Vagina (tissue), 2 donors: ENCODE measurements at places on chromosomes 3 and 15. TPM values are rescaled to one million over a fixed set of nuclear protein-coding genes. Genes with fewer than 3 reads are reported as not detected.
A peak's percentile ranks its signal among the peaks of the same experiment; 100 is the strongest.

- no peak overlapping the region for H3K4me3 ChIP-seq
- no peaks in the 10 kb centered on the region for H3K4me1 ChIP-seq
- H3K36me3 ChIP-seq, result no peaks in the 10 kb centered on the region
- no peak overlapping the region for H3K27ac ChIP-seq
- no peak for DNase-seq
- no peaks in the 10 kb centered on the region for H3K27me3 ChIP-seq
These were observed 33.6 kb downstream of the MCTP2 start for GRCh38 chr15:94265009-94265408.

DNA sequence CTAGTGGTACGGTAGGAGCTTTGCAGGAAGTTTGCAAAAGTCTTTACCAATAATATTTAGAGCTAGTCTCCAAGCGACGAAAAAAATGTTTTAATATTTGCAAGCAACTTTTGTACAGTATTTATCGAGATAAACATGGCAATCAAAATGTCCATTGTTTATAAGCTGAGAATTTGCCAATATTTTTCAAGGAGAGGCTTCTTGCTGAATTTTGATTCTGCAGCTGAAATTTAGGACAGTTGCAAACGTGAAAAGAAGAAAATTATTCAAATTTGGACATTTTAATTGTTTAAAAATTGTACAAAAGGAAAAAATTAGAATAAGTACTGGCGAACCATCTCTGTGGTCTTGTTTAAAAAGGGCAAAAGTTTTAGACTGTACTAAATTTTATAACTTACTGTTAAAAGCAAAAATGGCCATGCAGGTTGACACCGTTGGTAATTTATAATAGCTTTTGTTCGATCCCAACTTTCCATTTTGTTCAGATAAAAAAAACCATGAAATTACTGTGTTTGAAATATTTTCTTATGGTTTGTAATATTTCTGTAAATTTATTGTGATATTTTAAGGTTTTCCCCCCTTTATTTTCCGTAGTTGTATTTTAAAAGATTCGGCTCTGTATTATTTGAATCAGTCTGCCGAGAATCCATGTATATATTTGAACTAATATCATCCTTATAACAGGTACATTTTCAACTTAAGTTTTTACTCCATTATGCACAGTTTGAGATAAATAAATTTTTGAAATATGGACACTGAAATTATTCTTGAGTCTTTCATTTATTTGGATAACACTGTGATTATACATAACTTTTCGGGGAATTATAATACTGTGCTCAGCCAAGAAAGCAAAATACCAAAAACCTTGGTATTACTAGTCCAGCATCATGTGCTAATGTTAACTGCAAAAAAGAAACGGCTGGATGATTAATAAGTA, 2.2 kb downstream of the SOX2 start:
- peak overlapping the region; percentile 10 for H3K27ac ChIP-seq
- H3K4me3 ChIP-seq, result no peak overlapping the region
- H3K36me3 ChIP-seq, result no peaks in the 10 kb centered on the region
- H3K27me3 ChIP-seq, result peaks cover 11% of the 10 kb centered on the region
- peaks cover 25% of the 10 kb centered on the region for H3K4me1 ChIP-seq

DNA sequence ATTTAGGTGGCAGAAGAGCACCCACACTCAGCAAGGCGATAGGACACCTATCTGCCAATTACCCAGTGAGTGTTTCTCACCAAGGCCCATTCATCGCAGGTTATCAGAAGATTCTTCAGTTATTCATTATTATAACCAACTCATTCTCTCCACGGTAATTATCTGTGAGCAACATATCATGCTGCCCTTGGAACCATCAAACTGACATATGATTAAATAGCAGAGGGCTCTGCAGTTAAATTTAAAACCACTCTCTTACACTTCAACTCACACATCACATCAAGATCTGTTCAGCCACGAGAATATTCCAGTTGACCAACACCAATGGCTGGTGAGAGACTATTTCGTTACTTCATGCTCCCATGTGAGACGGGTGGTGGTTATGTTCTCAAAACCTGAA, 489.3 kb downstream of the ERC2 start:
- H3K27me3 ChIP-seq, result no peaks in the 10 kb centered on the region
- H3K27ac ChIP-seq, result no peak overlapping the region
- no peaks in the 10 kb centered on the region for H3K36me3 ChIP-seq
- no peak for DNase-seq
- H3K4me1 ChIP-seq, result no peaks in the 10 kb centered on the region
- no peak overlapping the region for H3K4me3 ChIP-seq

The COL8A1 gene
- 23.1 TPM for total RNA-seq

The FAM81A gene
- total RNA-seq, result 0.49 TPM

The CCR2 gene
- total RNA-seq, result 1.2 TPM
